ENCODE measurements at places on chromosomes 7 and 10. TPM values are rescaled to one million over a fixed set of nuclear protein-coding genes. Genes with fewer than 3 reads are reported as not detected.

The CYP2C19 gene
- 6.1 TPM for total RNA-seq

The OR2A1 gene
- 0.25 TPM for total RNA-seq

The KIF5B gene
- total RNA-seq, result 74.2 TPM

The EN2 gene
- 0.98 TPM for total RNA-seq

The C10orf67 gene
- not detected for total RNA-seq

- peak overlapping the region; percentile 70 for H3K27ac ChIP-seq
- no peaks in the 10 kb centered on the region for H3K27me3 ChIP-seq
Measured at GRCh38 chr7:105794741-105795729, 81.4 kb downstream of the ATXN7L1 start.

GRCh38 chr7:14332155-14332554 is 342.7 kb upstream of the ETV1 start:
- DNase-seq, result no peak
- H3K27me3 ChIP-seq, result no peaks in the 10 kb centered on the region
- no peak overlapping the region for H3K4me3 ChIP-seq
- H3K36me3 ChIP-seq, result no peaks in the 10 kb centered on the region

DNA sequence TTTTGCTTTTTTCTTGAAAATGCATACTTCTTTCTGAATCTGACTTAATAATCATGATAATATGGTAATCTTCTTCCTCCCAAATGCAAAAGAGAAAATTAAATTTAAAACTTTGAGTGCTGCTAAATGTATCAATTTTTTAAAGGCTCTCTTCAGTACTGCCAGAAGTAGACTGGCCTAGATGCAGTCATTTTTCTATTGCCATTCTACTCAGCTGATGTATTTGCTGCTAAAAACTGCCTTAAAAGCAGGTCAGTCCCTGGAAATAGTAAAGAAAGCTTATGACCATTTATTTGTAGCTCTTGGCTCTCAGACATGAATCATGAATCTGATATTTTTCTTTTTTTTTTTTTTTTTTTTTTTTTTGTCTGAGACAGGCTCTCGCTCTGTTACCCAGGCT is 28.5 kb downstream of the NAPEPLD start:
- H3K27ac ChIP-seq, result no peak overlapping the region
- no peak for DNase-seq
- H3K36me3 ChIP-seq, result peaks cover 21% of the 10 kb centered on the region
- H3K4me1 ChIP-seq, result no peaks in the 10 kb centered on the region
